ENCODE measurements at places on chromosomes 16 and 17.

GRCh38 chr17:28711723-28712031 is at the start of gene PROCA1:
PROCA1 (minus strand) TSS chr17:28711888; CDS start chr17:28711660, 228 bp downstream.
- DNase-seq = no peak

DNA sequence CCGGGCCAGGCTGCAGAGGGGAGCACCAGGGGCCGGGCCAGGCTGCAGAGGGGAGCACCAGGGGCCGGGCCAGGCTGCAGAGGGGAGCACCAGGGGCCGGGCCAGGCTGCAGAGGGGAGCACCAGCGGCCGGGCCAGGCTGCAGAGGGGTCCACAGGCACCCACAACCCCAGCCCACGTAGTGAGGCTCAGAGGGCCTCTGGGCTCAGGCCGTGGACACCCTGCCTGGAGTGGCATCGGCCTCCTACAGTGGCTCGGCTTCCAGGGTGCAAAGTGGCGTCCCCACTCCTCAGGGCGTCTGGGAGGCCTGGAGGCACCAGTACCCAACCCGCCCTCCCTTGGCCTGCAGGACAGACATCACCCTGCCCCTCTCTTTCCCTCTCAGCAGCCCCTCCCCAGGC is 9.6 kb downstream of the DOC2B start:
- no peak for DNase-seq

GRCh38 chr17:7575959-7576358 is 3.5 kb upstream of the CD68 start:
- DNase-seq = no peak

DNA sequence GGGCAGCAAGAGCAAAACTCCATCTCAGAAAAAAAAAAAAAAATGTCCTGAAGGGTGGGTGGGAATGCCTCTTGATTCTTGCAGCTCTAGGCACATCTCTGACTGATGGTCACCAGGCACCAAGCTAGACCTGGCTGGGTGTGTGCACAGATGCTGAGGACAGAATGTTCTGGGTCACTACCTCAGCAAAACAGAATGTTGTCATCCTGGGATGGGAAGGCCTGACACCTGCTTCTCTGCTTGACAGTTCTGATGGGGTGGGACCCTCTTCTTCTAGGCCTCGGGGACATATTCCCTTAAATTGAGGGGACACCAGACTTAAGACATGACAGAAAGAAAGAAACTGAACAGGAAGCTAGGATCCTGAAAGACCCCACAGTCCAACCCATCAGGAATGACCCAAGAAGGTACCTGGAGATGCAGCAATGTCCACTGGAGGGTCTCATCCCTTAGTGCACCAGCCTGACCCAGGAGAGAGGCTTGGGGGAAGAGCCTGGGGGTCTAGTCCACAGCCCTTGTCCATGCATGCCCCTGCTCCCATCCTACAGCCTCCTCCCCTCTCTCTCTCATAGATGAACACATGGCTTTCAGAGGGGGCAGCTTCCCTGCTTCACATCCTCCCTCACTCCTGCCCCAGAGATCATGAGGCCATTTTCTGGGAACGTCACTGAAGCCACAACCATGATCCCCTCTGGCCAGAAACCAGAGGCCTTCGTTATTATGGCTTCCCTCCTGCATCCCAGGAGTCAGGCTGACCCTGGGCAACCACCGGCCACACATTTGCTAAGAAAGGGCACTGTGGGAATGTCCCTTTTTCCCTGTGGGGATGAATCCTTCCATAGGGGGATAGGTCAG is 3.8 kb upstream of the STAT5B start:
- no peak for DNase-seq

GRCh38 chr17:48523010-48523409 is 7.8 kb downstream of the HOXB1 start:
- no peak for DNase-seq

Data from GM18507 (cell line).